Tongue (tissue), 3 donors: ENCODE measurements at places on chromosomes 12 and 14. TPM values are rescaled to one million over a fixed set of nuclear protein-coding genes. Genes with fewer than 3 reads are reported as not detected.

GRCh38 chr12:119681728-119682638 lies 14.1 kb downstream of the PRKAB1 start:
- no peak for DNase-seq

DNA sequence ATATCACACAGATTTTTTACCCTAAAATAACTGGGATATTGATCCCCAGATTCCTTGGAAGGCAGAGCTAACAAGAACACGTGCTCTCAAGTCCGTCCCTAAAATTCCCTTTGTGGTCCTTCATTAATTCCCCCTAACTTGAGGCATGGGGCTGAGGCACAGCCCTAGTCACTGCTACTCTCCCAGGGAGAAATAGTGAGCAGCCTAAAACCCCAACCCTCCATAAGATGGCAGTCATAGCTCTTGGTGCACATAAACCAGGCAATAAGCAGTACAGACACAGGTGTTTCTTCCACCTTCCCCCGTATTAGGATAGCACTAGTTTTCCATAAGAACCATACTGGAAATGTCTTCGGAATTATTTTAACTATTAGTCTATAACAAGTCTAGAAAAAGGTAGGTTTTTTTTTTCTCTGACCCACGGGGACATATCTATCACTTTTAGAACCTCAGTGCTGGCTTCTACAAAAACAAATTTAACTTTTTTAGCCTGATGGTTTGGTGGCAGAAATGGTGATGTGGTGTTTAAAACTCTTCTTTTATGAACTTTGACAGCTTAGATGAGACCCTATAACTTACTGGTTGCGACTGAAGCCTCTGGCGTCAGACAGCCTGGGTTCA lies 3.1 kb upstream of the ARHGEF40 start:
- no peak for DNase-seq

TRIM9 gene
- total RNA-seq, result 1.1 TPM

GRCh38 chr14:104919993-104920315 lies 4.7 kb upstream of the PLD4 start:
- no peak for DNase-seq

KCNA5 gene
- 3.7 TPM for total RNA-seq

PLBD1 gene
- 16.9 TPM for total RNA-seq

DNA sequence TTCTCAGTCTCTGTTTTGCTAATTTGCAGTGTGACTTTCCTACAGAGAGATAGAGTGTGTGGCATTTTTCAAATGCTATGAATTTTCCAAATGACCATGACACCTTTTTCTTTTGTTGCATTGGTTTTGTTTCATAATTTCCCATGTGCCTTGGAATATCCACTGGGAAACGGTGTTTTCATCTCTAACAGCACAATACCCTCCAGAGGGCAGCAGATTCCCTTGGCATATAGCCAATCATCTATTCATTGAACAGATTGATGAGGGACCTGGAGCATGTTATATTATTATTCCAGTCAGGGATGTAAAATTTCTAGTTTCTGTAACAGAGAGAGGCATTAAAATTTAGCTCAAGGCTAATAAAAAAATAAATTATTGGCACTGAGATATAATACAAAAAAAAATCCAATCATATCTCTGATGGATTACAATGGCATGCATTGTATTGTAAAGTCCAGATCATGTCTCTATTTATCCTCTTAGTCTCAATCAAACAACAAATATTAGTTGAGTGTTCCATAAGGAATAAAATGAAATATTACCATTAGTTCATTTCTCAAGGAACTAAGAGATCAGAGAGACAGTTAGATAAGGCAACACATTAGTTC lies 29.6 kb upstream of the NTN4 start:
- DNase-seq, result peak; percentile 58

DNA sequence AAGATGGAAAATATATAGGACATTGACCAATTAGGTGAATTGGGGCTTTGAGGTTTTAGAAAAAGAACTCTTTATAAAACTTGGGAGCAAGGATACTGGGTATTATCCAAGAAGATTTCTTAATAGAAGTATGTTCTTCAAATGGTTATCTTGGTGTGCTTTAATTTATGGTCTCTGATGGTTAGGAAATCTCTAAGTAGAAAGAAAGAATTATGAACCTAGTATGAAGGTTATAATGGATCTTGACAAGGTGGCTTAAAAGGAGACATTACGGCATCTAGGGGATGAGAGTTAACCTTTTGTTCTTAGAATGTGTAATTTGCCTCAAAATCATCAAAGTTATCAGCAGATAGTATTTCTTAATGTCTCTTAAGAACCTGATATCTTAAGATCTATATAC lies 210.4 kb upstream of the PRICKLE1 start:
- no peak for DNase-seq

- DNase-seq, result no peak
Observed at GRCh38 chr14:30541318-30541717, 17.6 kb upstream of the G2E3 start.

DNA sequence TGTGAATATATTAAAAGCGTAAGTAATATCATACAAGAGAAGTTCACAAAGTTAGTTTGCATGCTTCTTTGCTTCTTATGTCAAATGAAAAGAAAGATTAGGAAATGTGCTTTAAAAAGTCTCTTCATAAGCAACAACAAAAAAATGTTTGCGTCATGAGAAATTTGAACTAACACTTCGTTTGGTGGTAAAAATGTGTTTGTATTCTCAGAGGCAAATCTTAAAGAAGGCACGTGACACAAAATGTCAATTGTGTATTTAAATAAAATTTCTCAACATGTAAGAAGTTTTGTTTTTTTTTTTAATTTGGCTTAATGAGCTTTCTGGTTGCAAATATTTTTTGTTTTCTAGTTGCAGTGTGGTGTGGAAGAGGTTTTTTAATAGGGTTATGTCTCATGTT lies 93.8 kb downstream of the TMTC2 start:
- no peak for DNase-seq

GRCh38 chr12:71063087-71063486 lies 94.7 kb downstream of the TSPAN8 start:
- DNase-seq, result no peak

GRCh38 chr14:61837336-61838229 lies 75.4 kb downstream of the SNAPC1 start:
- DNase-seq, result peak; percentile 90

- DNase-seq, result peak; percentile 9
Observed at GRCh38 chr12:49672301-49673217, 34.6 kb downstream of the FMNL3 start.

ETV6 gene
- total RNA-seq, result 11.9 TPM

- DNase-seq, result no peak
Observed at GRCh38 chr14:102775855-102776760, 1.1 kb upstream of the TRAF3 start.

KCNK10 gene
- total RNA-seq, result 0.92 TPM

- DNase-seq, result no peak
Observed at GRCh38 chr14:44945264-44945663, 16.5 kb downstream of the KLHL28 start.

DNA sequence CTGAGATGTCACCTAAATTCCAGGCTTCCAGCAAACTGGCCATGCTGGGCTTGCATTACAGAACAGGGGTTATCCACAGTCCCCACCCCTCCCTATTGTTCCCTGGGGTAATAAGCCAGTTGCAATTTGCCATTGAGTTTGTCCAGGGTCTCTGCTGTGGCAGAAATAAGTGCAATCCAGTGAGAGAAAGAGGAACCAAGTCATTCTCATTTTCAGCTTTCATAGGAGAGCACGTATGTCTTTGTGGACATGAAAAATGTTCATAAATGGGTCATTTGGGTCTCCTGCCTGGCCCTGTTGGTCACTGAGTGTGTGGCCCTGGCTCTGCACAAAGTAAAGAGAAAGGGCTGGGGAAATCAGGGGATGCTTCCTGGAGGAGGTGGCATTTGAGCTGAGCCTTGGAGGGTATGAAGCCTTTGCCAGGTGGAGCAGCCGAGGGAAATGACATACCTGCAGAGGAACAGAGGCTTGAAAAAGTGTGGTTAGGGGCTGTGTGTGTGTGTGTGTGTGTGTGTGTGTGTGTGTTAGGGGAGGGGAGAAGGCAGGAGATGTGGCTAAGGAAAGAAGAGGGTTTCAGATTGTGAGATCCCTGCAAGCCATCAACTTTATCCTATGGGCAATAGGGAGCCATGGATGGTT lies 29.3 kb downstream of the CMKLR1 start:
- DNase-seq, result no peak

GRCh38 chr12:64400041-64400440 lies 4.2 kb upstream of the XPOT start:
- no peak for DNase-seq

LMNTD1 gene
- not detected for total RNA-seq

MORN3 gene
- 0.41 TPM for total RNA-seq

DNA sequence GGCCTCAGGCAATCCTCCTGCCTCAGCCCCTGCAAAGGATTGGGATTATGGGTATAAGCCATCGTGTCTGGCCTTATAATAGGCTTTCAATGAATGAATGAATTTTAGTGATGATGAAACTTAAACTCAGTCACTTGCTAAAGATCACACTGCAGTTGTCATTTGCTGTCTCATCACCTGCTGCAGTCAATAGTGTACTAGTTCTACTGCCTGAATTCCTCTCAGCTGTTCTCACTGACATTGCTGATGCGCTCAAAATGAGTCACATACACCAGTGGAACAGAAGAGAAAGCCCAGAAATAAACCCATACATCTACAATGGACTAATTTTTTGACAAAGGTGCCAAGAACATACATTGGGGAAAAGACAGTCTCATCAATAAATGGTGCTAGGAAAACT lies 5.6 kb upstream of the SYNJ2BP start:
- peak; percentile 66 for DNase-seq

GRCh38 chr14:54535646-54536045 lies 25.9 kb downstream of the CGRRF1 start:
- no peak for DNase-seq

GRCh38 chr12:71397433-71397954 lies 42.1 kb upstream of the LGR5 start:
- DNase-seq, result no peak

GRCh38 chr12:77648716-77649115 lies 182.0 kb upstream of the NAV3 start:
- DNase-seq, result no peak

DNA sequence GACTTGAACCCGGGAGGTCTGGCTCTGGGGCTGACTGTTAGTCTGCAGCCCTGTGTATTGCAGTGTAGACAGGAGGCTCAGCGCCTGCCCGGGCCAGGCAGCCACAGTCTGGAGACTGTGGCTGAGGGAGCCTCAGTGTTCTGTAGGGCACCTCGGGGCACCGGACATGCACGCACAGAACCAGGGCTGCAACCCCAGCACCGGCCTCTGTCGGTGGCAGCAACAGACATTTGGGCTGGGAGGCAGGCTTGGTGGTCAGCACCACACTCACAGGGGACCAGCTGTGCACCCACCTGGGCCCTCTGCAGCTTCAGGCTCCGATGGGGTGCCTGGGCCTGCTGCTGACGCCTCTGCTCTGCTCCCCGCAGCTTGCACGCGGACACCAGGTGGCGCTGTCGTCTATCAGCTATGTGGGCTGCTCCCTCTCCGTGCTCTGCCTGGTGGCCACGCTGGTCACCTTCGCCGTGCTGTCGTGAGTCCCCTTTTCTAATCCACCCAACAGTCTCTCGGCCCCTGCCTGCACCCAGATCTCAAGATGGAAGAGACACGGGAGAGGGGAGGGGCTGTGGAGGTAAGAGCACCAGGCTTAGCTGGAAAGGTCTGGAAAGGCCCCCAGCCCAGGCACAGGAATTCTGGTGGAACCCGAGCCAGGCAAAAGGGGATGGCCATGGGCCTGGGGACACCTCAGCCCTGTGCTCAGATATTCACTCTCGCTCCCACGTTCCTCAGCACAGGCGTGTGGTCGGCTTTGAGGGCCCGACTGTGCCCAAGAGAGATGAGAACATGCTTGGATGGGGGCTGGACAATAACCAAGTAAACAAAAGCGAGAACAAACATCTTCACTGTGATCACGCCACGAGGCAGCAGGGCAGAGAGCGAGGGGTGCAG lies 151.0 kb downstream of the ADGRD1 start:
- peak; percentile 91 for DNase-seq

DNA sequence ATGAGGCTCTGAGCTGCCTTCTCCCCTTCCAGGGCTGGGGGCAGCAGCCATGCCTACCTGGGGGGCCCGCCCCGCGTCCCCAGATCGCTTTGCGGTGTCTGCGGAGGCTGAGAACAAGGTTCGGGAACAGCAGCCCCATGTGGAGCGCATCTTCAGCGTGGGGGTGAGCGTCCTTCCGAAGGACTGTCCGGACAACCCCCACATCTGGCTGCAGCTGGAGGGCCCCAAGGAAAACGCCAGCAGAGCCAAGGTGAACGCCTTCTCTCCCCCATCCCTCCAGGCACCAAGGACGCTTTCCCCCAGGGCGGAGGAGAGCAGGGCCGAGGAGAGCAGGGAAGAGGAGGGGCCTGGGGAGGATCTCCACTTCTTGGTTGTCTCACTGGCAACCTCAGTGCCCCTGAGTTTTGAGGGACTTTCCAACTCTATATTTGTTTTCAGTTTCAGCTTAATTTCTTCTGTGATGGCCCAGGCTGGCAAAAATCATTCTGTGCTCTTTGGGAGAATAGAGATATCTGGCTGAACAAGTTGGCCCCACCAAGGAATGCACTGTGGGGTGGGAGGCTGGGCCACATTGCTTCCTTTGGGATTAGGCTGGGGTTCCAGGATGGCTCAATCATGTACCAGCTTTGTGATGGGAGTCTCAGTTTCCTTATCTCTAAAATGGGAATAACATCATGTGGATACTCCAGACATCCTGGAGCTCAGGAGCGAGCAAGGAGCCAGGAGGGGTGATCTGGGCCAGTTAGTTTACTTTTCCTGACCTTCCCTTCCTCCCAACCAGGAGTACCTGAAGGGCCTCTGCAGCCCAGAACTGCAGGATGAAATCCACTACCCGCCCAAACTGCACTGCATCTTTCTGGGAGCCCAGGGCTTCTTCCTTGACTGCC lies 1.2 kb downstream of the KHNYN start:
- peak; percentile 54 for DNase-seq
